ENCODE measurements at places on chromosomes 3 and 15. TPM values are rescaled to one million over a fixed set of nuclear protein-coding genes. Genes with fewer than 3 reads are reported as not detected.

- no peak for DNase-seq
Measured at GRCh38 chr3:10768708-10769394, 47.2 kb upstream of the SLC6A11 start.

The PRSS50 gene
- total RNA-seq = not detected

The ANKRD63 gene
- 0.29 TPM for total RNA-seq

The PCOLCE2 gene
- 57.2 TPM for total RNA-seq

DNA sequence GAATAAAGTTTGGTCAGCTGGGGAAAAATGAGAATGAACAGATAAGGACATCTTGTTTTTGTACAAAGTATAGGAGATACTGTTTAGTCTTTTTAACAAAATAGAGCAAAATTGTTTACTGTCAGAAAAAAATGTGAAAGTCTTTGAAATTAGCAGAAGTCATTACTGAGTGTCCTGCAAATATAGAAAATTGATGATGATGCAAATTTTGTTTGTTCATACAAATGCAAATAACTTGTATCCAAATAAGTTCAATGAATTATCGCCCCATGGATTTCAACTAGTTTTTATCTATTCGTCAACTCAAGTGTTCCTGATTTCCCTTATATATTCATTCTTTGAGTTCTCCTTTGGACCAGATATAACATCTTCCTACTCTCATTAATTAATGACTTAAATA, 378.0 kb upstream of the SGO1 start:
- no peak for DNase-seq

GRCh38 chr15:89912145-89912673, 543 bp downstream of the ARPIN start:
- no peak for DNase-seq

DNA sequence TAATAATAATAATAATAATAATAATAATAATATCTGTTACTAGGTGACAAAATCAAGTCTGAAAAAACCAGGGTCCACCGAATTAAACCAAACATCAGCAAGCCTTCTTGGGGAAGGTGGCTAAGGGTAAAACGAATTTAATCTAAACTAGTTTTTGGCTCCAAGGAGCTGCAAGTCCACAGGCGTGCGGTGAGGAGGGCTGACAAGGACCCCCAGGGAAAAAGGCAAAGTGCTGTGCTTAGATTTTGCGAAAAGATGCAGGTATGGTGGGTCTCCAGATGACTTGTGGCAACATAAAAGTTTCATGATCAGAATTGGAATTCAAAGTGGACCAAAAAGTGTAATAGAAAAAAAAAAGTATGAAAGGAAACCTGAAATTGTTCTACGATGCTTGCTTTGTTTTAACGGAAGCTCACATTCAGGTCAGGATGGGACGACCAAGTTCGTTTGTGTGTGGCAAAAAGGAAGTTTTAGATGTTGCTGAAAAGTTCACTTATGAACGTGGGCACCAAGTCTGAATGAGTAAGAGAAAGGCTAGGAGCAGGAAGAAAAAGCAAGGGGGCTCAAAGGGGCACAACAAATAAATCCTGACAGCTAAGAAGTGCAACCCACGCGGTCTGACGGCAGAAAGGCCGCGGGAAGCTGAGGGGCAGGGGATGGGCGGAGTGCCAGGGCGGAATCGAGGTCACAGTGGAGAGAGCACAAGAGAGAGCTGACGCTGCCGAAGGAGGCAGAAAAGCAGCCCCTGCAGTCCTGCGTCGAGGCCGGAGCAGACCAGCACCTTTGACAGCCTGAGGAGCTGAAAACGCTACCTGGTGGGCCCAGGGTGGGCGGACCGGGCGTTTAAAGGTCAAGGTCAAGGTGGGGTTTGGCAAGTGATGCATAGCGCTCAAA, 1.1 kb downstream of the WDR82 start:
- peak; percentile 72 for DNase-seq

The HGD gene
- total RNA-seq = not detected

GRCh38 chr3:72229952-72230351, 445.0 kb upstream of the PROK2 start:
- DNase-seq = no peak

GRCh38 chr3:56856752-56857151, 55.0 kb upstream of the ARHGEF3 start:
- DNase-seq = no peak

DNA sequence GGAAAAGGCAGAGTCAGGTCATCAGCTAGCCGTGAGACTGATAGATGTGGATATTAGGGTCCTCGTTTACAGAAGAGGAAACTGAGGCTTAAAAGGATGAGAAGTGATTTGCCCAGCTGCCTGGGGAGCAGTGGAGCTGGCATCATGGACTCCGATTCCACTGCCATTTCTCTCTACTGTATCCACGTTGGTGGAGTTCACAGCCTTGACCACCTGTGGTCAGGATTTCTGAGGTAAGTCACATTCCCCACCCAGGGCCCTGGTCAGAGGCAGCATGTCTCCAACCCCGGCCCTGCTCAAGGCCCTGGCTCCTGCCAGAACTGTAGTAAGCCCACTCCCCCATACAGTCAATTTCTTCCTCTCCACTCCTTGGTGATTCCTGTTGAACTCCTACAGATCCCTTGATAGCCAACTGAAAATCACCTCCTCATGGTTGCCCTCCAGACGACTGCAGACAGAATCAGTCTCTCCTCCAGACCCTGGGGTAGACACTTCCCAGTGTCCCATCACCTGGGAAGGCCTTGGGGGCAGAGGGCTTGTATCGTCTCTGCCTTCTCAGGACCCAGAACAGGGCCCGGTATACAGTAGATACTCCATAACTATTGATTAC, 41.2 kb upstream of the SLC6A6 start:
- no peak for DNase-seq

DNA sequence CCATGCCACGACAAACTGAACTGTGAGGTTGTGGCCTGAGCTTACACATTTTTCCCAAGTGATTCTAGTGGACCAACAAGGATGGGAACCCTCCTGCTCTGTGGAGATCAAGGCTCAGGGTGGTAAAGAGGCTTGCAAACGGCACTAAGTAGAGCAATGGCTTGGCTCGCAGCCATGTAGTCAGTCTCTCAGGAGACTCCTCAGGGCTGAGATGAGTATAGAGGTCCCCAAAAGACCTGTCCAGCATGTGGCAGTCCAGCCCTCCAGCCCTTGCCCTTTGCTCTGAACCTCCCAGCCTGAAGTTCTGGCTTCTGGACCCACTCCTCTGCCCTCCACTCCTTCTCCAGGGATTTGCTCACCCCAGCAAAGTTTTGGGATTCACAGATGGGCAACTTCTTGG, 8.3 kb upstream of the CAMP start:
- no peak for DNase-seq

DNA sequence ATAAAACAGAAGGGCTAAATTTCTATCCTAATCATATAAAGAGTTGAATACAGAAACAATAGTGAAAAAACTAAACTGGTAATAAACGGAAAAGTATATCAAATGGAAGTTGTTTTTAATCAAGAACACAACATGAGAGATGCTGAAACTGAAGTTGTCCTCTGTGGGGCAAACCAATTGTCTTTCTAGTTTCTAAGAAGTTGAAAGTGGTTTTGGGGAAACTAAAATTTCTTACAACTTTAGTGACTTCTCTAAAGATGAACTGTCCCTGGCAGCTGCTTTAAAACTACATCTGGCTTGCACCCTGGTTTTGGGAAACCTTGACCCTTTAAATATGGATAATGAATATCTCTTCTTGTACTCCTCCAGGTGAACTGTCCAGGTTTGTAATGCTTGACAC, 155.6 kb downstream of the ADAM10 start:
- DNase-seq = no peak

The CSPG4 gene
- total RNA-seq = 13.7 TPM

The SLC22A14 gene
- total RNA-seq = not detected

The CXCR6 gene
- not detected for total RNA-seq

DNA sequence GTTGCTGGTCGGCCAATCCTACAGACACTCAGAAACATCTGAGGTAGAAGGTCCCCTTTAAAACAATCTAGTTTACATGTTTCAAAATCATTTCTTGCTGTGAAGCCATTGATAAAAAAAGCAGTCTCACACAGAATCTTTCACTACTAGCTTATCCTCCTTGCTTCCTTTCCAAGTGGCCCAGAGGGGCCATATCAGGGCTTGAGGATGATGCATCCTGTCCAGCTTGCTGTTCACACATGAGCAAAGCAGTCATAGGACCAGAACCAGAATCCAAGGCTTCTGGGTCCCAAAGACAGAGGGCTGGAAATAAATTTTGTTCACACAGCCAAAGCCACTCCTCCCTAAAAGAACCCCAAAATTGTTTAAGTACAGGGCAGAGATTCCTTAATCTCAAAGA, 9.2 kb upstream of the LYZL4 start:
- DNase-seq = no peak

The ACVR2B gene
- 7.6 TPM for total RNA-seq

The ZKSCAN7 gene
- total RNA-seq = 2.1 TPM

The ARPIN gene
- 4.4 TPM for total RNA-seq

The CP gene
- 0.53 TPM for total RNA-seq

GRCh38 chr3:58404396-58404795, 29.2 kb downstream of the PDHB start:
- DNase-seq = no peak

DNA sequence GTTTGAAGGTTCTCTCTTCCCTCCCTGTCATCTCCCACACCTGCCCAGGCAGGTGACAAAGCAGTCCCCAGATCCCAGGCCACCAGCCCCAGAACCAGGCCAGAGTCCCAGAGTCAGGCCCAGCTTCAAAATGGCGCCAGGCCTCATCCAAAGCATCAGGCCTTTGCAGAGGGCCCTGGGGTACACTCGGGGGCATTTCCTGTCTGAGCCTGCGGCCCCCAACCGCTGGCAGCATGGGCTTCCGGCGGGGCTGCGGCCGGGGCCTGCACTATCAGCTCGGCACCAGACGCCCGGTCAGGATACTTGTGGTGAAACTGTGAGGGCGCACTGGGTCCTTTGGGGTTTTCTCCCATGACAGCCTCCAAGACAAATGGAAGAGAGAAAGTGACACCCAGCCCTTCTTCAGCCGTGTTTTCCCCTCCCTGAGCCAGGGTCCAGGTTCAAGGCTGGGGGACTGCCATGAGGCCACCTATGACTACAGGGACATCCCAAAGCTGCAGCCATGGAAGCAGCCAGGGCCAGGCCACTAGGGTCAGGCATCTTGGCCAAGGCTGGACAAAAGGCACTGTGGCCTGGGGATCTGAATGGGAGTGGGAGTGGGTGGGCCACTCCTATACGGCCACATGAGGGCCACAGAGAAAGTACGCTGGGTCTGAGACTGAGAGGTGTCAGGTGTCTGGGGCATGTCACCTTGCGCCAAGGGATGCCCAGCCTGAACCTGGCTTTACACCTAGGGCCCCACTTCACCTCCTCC, 33.9 kb downstream of the RPN1 start:
- DNase-seq = no peak

GRCh38 chr15:79987569-79987955, 16.6 kb upstream of the BCL2A1 start:
- no peak for DNase-seq

The ADAMTS9 gene
- 0.11 TPM for total RNA-seq

The ATP8B4 gene
- total RNA-seq = 1.2 TPM

- DNase-seq = no peak
Measured at GRCh38 chr3:27085829-27086730, 283.1 kb downstream of the NEK10 start.

DNA sequence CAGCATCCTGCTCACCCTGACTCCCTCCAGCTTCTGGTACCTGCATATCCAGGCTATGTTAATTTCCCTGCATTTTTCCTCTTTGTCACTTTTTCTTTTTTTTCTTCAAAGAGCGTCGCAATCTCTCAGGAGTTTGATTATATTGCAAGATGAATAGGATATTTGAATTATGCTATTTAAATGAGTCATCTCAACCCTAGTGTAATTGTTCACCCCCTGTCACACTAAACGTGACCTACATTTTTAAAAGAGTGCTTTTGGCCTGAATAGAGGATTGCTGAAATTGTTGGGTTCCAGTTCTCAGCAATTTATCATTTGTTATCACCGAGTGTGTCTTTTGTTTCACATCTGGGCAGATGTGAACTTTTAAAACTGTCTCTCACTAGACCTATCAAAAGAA, 294.7 kb downstream of the SOX2 start:
- DNase-seq = no peak

- DNase-seq = peak; percentile 17
Measured at GRCh38 chr3:99128725-99129505, 227.4 kb upstream of the DCBLD2 start.

GRCh38 chr3:119790369-119790768, 8.5 kb downstream of the NR1I2 start:
- no peak for DNase-seq

GRCh38 chr3:75260-75659, 121.3 kb upstream of the CHL1 start:
- no peak for DNase-seq

The EPHB1 gene
- not detected for total RNA-seq

The COL6A6 gene
- total RNA-seq = 0.11 TPM

The KNL1 gene
- total RNA-seq = 18.4 TPM

- DNase-seq = peak; percentile 19
Measured at GRCh38 chr15:59545573-59545972, 66.0 kb upstream of the GCNT3 start.

DNA sequence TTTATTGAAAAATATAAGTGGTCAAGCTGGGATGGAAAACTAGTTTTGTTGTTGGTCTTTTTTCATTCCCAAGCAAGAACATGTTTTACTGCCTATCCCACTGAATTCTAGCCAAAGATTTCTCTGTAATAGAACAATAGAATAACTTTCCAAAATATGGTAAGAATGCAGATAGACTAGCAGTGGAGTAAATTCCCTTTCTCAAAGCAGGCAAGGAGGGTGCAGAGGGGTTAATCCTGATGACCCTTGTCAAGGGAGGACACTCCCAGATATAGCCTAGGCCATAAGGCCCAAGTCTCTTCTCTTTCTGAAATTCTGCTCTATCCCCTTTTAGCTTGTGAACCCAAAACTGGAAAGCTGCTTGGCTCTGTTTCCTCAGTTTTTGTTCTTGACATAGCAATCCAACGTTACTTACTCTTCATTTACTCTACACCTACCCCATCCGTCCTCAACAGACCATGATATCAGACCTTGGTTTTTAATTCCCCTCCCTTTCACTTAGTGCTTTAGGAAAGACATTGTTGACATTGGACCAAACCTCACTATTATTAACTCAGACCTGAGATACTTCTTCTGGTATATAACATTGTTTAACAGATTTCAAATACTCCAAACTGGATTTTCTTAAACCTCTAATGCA, 453.6 kb upstream of the THBS1 start:
- DNase-seq = no peak

DNA sequence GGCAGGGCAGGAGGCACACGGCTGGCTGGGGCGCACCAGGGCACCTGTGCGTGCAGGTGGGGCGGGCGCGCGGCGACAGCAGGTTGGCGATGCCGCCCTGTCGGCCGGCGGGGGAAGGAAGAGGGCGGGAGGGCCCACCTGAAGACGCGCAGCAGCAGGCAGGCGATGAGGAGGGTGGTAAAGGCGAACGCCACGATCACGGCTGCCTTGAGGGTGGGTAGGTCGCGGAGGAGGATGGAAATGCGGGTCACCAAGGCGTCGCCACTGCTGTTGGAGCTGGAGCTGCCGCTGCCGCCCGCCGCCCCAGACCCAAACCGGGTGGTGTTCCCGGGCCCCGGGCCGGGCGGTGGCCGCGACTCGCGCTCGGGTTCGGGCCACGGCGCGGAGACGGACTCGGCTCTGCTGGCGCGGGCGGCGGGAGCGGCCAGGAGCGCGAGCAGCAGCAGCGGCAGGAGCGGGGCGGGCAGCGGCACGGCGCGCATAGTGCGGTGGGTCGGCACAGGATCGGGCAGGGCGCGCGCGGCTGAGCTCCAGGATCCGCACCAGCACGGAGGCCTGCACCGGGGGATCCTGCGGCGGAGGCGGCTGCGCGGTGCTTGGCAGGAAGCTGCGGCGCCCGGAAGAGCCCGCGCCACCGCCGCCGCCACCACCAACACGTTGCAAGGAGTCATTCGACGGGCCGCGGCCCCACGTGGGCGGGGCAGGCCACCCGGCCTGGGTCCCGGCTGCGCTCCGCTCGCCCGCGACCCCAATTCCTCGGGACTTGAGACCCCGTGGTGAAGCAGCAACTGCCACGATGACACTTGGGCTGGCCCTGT, at the start of gene FAM174B:
Gene FAM174B (minus strand): TSS at position 598 of the 818 bp plus-strand sequence.
- DNase-seq = no peak

The ASB14 gene
- not detected for total RNA-seq
